ENCODE measurements at places on chromosomes 2 and 18. TPM values are rescaled to one million over a fixed set of nuclear protein-coding genes. Genes with fewer than 3 reads are reported as not detected.

The CROCC2 gene
- total RNA-seq, result not detected

The ACAA2 gene
- total RNA-seq, result 42.2 TPM

The ALLC gene
- not detected for total RNA-seq

The SLC4A3 gene
- total RNA-seq, result 12.5 TPM

The DLGAP1 gene
- total RNA-seq, result 1.7 TPM

The SERPINB11 gene
- not detected for total RNA-seq

The NUP35 gene
- 15.0 TPM for total RNA-seq

The NFATC1 gene
- 2.2 TPM for total RNA-seq

The ANKAR gene
- total RNA-seq, result 6.7 TPM

The MSH6 gene
- 25.2 TPM for total RNA-seq

The FBXO41 gene
- total RNA-seq, result 6.7 TPM

The PROKR1 gene
- total RNA-seq, result not detected

The ITM2C gene
- total RNA-seq, result 47.1 TPM

The TTN gene
- total RNA-seq, result under 0.01 TPM

The SPATA3 gene
- total RNA-seq, result not detected

The CREG2 gene
- total RNA-seq, result 0.64 TPM

The FEV gene
- not detected for total RNA-seq

The RND3 gene
- total RNA-seq, result 446 TPM

The IFIH1 gene
- 6.2 TPM for total RNA-seq

The LRRC30 gene
- not detected for total RNA-seq

The RNF181 gene
- total RNA-seq, result 101 TPM

The CELF4 gene
- total RNA-seq, result 0.67 TPM

The CBLN2 gene
- not detected for total RNA-seq

The GPAT2 gene
- total RNA-seq, result 2.7 TPM

The MYO7B gene
- not detected for total RNA-seq

The CRYGC gene
- total RNA-seq, result not detected

The SERPINB10 gene
- not detected for total RNA-seq

The GPR35 gene
- total RNA-seq, result 0.17 TPM

The TGFA gene
- total RNA-seq, result 59.2 TPM

The AGPS gene
- total RNA-seq, result 42.8 TPM

The SCN7A gene
- not detected for total RNA-seq

The IWS1 gene
- 53.1 TPM for total RNA-seq

The IGFBP5 gene
- total RNA-seq, result 0.07 TPM

The DHRS9 gene
- total RNA-seq, result not detected

The MAPK4 gene
- total RNA-seq, result 0.17 TPM

The OTOF gene
- total RNA-seq, result not detected

The TRIM43 gene
- not detected for total RNA-seq

The CCL20 gene
- 0.88 TPM for total RNA-seq

The SLC35F6 gene
- total RNA-seq, result 57.2 TPM

All from mammary epithelial cell (primary cell).